ENCODE measurements at places on chromosomes 13 and 19. TPM values are rescaled to one million over a fixed set of nuclear protein-coding genes. Genes with fewer than 3 reads are reported as not detected.

GRCh38 chr19:17245535-17245984 lies at the start of gene NR2F6:
Gene NR2F6, minus strand, starts transcription at chr19:17245919. Its CDS starts 699 bp downstream, at chr19:17245220.
- H3K36me3 ChIP-seq = peaks cover 8% of the 10 kb centered on the region
- H3K27ac ChIP-seq = peak within 1 kb of the TSS; percentile 58
- peaks cover 28% of the 10 kb centered on the region for H3K4me1 ChIP-seq
- no peaks in the 10 kb centered on the region for H3K27me3 ChIP-seq
- DNase-seq = no peak

DNA sequence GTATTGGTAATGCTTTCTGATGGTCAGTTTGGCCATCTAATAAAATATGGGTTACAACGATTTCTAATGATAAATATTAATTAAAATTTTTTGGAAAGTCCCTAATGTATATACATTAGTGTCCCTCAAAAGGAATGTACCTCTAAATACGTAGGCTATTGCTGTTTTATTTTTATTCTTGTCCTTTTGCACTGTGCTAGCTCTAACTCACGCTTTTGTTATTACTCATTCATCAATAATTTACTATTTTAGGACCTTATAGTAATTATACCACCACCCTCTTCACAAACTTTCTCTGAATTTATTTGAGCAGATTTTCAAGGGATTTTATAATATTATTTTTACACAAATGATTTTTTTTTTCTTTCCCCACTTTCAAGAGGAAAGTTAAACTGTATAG lies 795.9 kb upstream of the PCDH9 start:
- no peak overlapping the region for H3K27ac ChIP-seq
- H3K27me3 ChIP-seq = no peaks in the 10 kb centered on the region
- H3K4me1 ChIP-seq = no peaks in the 10 kb centered on the region
- H3K36me3 ChIP-seq = no peaks in the 10 kb centered on the region

The DENND1C gene
- not detected for polyA plus RNA-seq

The OR1I1 gene
- polyA plus RNA-seq = not detected

The ZNF808 gene
- polyA plus RNA-seq = 1.9 TPM

The ARRDC5 gene
- polyA plus RNA-seq = 0.18 TPM

- no peaks in the 10 kb centered on the region for H3K4me1 ChIP-seq
- no peaks in the 10 kb centered on the region for H3K36me3 ChIP-seq
- no peak overlapping the region for H3K27ac ChIP-seq
- peaks cover 8% of the 10 kb centered on the region for H3K27me3 ChIP-seq
- no peak for DNase-seq
Observed at GRCh38 chr13:99746637-99747402, 224.7 kb downstream of the ZIC5 start.

The RPS5 gene
- polyA plus RNA-seq = 4,008 TPM

The MBD3L3 gene
- not detected for polyA plus RNA-seq

GRCh38 chr19:15721268-15721667 lies 6.6 kb upstream of the OR10H2 start:
- DNase-seq = no peak
- no peaks in the 10 kb centered on the region for H3K4me1 ChIP-seq
- H3K27ac ChIP-seq = no peak overlapping the region
- H3K27me3 ChIP-seq = no peaks in the 10 kb centered on the region
- H3K4me3 ChIP-seq = no peak overlapping the region

GRCh38 chr19:38615007-38615581 lies 2.7 kb downstream of the MAP4K1 start:
- H3K27ac ChIP-seq = no peak overlapping the region
- no peaks in the 10 kb centered on the region for H3K36me3 ChIP-seq

- H3K4me1 ChIP-seq = no peaks in the 10 kb centered on the region
- no peak for DNase-seq
- no peak overlapping the region for H3K27ac ChIP-seq
- no peaks in the 10 kb centered on the region for H3K36me3 ChIP-seq
- H3K27me3 ChIP-seq = no peaks in the 10 kb centered on the region
Observed at GRCh38 chr13:93259527-93260080, 33.0 kb downstream of the GPC6 start.

The CEBPA gene
- polyA plus RNA-seq = 0.06 TPM

DNA sequence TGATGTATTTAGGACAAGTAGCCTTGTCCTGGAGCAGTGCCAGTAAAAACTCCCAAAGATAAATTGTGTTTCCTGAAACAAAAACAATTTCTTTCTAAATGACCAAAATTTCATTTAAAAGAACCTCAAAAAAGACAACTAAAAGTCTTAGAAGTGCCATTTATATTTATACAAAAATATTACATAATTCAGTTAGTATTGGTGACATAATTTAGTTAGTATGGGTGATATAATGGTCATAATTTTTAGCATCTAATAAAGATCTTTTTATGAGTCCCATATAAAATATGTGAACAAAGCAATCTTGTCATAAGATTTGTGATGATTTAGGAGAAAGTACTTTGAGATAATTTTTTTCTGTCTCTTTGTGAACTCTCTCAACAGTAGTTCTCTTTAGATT lies 76.0 kb downstream of the ELF1 start:
- peak; percentile 24 for DNase-seq
- no peak overlapping the region for H3K27ac ChIP-seq
- H3K36me3 ChIP-seq = peaks cover 22% of the 10 kb centered on the region
- no peaks in the 10 kb centered on the region for H3K4me1 ChIP-seq

DNA sequence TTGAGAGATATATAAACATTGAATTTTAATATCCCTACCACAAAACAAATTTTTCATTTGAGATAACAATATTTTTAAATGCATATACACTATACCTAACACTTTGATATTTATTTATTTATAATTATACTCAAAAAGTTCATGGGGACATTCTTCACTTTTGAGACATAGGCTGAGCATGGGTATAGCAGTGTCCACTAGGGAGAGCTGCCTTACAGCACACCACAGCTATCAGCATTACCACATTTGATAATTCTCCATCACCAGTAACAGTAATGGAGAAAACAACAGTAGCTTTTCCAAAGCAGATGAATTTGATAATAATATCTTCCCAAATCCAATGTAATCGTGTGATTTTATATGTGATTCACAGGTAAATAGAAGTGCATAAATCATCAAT lies 626.1 kb downstream of the DACH1 start:
- H3K27ac ChIP-seq = no peak overlapping the region
- H3K36me3 ChIP-seq = no peaks in the 10 kb centered on the region
- no peaks in the 10 kb centered on the region for H3K27me3 ChIP-seq

- H3K36me3 ChIP-seq = no peaks in the 10 kb centered on the region
- peaks cover 4% of the 10 kb centered on the region for H3K4me1 ChIP-seq
- H3K4me3 ChIP-seq = no peak within 1 kb of the TSS
- peak; percentile 91 for DNase-seq
- H3K27me3 ChIP-seq = no peaks in the 10 kb centered on the region
Observed at GRCh38 chr19:20039203-20039723, at the start of gene ZNF682. Gene ZNF682, minus strand, starts transcription at chr19:20039505. Its CDS starts 160 bp downstream, at chr19:20039345.

DNA sequence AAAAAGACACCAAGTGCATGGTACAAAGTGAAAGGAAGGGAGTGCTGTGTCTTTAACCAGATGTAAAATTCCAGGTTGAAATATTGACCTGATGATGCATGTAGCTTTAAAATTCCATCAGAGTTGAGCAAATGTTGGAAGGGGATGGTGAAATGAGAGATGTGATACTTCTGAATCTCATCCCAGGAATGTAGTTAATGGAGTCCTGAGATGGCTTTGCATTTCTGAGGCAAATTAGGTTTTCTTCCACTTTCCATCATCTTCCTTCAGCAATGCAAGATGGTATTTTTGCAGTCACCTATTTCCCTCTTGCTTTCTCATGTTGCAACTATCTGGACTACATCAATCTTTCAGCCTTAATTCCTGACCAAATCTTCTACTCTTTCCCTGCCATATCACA lies 194.1 kb upstream of the MIR17HG start:
- H3K36me3 ChIP-seq = no peaks in the 10 kb centered on the region
- no peaks in the 10 kb centered on the region for H3K27me3 ChIP-seq
- no peak for DNase-seq

The TNNT1 gene
- polyA plus RNA-seq = 0.22 TPM

The LRFN3 gene
- polyA plus RNA-seq = 5.8 TPM

The SMIM44 gene
- polyA plus RNA-seq = not detected

- no peak for DNase-seq
- H3K27ac ChIP-seq = no peak overlapping the region
- no peaks in the 10 kb centered on the region for H3K27me3 ChIP-seq
Observed at GRCh38 chr13:25429466-25429865, 57.7 kb downstream of the ATP8A2 start.

- no peak overlapping the region for H3K4me3 ChIP-seq
- DNase-seq = no peak
- H3K27me3 ChIP-seq = no peaks in the 10 kb centered on the region
- no peak overlapping the region for H3K27ac ChIP-seq
Observed at GRCh38 chr13:96544957-96545356, 449.3 kb downstream of the OXGR1 start.

The KLK8 gene
- not detected for polyA plus RNA-seq

The ZSCAN4 gene
- polyA plus RNA-seq = not detected

DNA sequence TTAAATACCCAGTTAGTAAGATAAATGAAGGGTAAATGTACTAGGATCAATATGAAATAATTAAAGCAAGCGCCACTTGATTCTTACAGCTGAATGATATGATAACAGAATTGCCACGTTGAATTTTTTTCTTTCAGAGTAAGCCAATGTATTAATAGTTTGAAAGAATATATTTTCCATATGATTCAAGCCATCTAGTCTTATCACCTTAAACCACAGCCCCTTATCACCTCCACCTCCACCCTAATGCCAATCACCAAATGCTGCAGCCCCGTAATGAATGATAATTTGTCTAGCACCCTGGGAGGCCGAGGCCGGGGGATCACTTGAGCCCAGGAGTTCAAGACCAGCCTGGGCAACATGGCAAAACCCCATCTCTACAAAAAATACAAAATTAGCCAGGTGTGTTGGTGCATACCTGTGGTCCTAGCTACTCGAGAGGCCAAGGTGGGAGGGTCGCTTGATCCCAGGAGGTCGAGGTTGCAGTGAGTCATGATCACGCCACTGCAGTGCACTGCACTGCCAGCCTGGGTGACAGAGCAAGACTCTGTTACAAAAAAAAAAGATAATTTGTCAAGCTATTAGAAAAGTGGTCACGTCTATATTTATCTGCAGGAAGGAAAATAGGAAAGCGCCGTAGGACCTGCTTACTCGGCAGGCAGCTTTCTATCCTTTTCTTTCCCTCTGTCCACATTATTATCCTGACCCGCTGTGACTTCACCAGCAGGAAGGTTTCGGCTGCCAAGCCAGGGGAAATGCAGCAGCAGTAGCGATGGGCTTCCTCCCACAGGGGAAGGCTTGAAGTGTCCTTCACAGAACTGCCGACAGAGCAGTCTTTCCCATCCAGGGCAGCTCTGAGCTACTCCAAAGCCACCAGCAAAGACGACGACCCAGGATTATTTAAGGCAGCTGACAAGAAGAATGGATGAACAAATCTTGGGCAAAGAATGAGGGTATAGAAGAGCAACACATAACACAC lies 19.7 kb upstream of the CLN5 start:
- no peaks in the 10 kb centered on the region for H3K36me3 ChIP-seq
- H3K27me3 ChIP-seq = peaks cover 5% of the 10 kb centered on the region
- no peaks in the 10 kb centered on the region for H3K4me1 ChIP-seq
- no peak overlapping the region for H3K4me3 ChIP-seq
- no peak for DNase-seq

GRCh38 chr19:5336195-5336965 lies 4.2 kb downstream of the PTPRS start:
- H3K4me3 ChIP-seq = no peak overlapping the region
- DNase-seq = no peak
- peaks cover 5% of the 10 kb centered on the region for H3K4me1 ChIP-seq
- no peak overlapping the region for H3K27ac ChIP-seq
- H3K36me3 ChIP-seq = no peaks in the 10 kb centered on the region

The PRR22 gene
- 2.0 TPM for polyA plus RNA-seq

The IGFL1 gene
- polyA plus RNA-seq = not detected

DNA sequence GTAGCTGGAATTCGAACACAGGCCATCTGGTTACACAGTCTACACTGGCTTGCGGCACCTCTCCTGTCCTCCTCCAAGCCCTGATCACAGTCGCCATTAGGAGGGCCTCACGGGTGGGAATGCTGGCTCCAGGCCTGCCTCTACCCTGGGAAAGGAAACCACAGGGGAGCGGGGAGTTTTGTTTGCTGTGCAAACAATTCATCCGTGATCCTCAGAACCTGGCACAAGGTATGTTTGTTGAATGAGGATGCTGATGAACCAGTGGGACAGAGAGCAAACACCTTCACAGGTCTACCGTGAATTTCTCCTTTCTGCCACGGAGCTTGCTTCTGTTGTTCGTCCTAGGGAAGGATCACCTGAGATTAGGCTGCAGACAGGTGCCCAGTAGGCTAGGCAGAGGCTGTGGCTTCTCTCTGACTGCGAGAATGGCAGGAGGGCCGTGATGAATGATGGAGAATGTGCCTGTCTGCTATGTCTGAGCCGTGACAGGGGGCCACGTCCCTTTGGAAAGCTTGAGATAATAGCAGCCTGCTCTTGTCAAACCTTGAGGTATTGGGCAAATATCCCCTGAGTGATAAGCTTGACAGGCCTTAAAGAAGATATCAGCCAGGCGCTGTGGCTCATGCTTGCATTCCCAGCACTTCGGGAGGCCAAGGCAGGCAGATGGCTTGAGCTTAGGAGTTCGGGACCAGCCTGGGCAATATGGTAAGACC lies 36.7 kb downstream of the PIN1 start:
- DNase-seq = no peak
- no peak overlapping the region for H3K27ac ChIP-seq
- H3K36me3 ChIP-seq = no peaks in the 10 kb centered on the region
- no peaks in the 10 kb centered on the region for H3K4me1 ChIP-seq

DNA sequence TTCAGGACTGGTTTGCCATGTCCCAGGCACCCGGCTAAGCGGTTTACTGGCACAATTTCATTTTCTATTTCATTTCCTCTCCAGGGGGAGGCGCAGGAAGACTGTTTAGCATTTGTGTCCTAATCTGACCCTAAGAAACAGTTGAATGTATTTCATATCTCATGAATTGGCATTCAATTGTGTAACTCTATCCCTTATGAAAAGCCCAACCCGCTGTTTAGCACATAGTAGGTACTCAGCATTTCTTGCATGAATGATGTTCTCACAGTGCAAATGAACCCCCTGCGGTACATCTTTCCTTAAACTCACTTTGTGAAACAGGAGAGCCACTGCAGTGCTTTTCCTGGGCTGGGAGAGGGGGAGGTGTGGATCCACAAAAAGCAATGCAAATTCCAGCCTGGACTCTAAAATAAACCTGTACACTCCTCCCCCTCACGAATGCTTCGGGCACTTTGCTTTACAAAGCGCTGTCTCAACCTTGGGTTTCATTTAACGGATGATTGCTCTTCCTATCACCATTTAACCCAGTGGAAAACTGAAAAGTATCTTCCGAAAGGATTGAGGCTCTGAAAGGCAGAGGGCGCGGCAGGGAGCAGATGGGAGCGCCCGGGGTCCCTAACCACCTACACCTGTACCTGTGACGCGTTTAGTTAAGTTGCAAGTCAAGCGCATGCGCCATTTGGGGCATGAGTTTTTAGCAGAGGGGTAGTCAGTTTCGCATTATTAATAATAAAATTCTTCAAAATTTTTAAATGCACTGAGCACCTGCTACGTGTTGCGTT lies 1.2 kb upstream of the EEF2 start:
- H3K27ac ChIP-seq = no peak overlapping the region
- peaks cover 31% of the 10 kb centered on the region for H3K4me1 ChIP-seq
- peak; percentile 82 for DNase-seq
- H3K36me3 ChIP-seq = peaks cover 22% of the 10 kb centered on the region
- H3K27me3 ChIP-seq = no peaks in the 10 kb centered on the region
- peak overlapping the region; percentile 98 for H3K4me3 ChIP-seq

- peaks cover 25% of the 10 kb centered on the region for H3K4me1 ChIP-seq
- peak overlapping the region; percentile 35 for H3K27ac ChIP-seq
- no peaks in the 10 kb centered on the region for H3K27me3 ChIP-seq
Observed at GRCh38 chr19:48965806-48966540, 864 bp downstream of the FTL start.

The UBE2L5 gene
- polyA plus RNA-seq = not detected

All from endothelial cell of umbilical vein (primary cell).